ENCODE measurements at places on chromosomes 3 and 15. TPM values are rescaled to one million over a fixed set of nuclear protein-coding genes. Genes with fewer than 3 reads are reported as not detected.

Gene FETUB
- total RNA-seq = 1.2 TPM

Gene PLA2G4E
- total RNA-seq = 0.72 TPM

Gene STRIT1
- total RNA-seq = not detected

Gene DLL4
- 3.6 TPM for total RNA-seq

Gene APOD
- total RNA-seq = not detected

Gene CLEC3B
- total RNA-seq = 18.3 TPM

Gene PAQR5
- total RNA-seq = 0.96 TPM

Gene TMEM42
- 24.8 TPM for total RNA-seq

Gene EPB42
- 7.0 TPM for total RNA-seq

Gene CCNL1
- 505 TPM for total RNA-seq

Gene FOXB1
- total RNA-seq = 1.2 TPM

- no peak for DNase-seq
Measured at GRCh38 chr15:73394782-73395181, 26.0 kb upstream of the HCN4 start.

GRCh38 chr3:125316949-125317348 lies 58.2 kb downstream of the ZNF148 start:
- DNase-seq = no peak

- peak; percentile 8 for DNase-seq
Measured at GRCh38 chr15:59918994-59919951, 84.8 kb upstream of the FOXB1 start.

GRCh38 chr3:157369727-157370421 lies 66.8 kb upstream of the PTX3 start:
- no peak for DNase-seq

DNA sequence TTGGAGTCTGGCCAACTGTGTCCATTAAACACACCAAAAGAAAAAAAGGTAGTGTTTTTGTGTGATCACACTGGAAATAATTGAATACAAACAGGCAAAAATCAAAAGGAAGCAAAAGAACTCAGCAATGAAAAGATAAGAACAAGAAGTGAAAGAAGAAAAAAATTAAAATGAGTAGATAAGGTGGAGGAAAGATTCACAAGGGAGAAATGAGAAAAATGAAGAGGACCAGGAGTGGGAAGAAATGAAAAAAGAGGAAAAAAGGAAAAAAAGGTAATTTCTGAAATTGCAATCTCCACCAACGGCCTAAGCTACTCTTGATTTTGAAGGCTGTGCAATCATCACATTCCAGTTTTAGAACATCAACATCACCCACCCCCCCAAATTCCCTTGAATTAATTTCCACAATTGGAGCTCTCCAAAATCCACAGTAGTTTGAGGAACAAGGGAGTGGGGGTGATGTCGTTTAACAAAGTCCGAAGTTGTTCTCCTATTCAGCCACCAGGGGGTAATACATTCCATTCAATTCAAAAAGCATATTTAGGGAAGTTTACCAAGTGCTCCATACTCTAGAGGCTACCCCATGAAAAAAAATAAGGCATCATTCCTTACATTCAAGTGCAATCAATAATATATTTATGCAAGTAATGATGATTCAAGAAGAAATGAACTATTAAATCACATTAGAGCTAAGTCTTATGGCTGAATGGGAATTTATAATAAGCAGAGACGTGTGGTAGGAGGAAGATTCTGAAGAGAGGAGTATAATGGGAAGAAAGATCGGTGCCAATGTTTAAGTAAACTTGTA lies 37.4 kb downstream of the ZNF860 start:
- peak; percentile 65 for DNase-seq

- no peak for DNase-seq
Measured at GRCh38 chr3:6249679-6250078, 611.2 kb upstream of the GRM7 start.

DNA sequence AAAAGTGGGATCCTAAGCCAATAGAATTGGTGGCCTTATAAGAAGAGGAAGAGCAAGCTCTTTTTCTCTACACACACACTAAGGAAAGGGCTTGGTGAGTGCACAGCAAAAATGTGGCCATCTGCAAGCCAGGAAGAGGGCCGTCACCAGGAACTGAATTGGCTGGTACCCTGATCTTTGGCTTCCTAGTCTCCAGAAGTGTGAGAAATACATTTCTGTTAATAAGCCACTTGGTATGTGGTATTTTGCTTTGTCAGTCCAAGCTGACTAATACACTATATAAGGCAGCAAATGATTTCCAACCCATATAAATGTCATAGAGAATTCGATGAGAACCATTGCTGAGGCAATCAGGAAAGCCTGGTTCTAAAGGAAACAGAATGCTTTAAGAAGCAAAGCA lies 816.3 kb upstream of the SEMA6D start:
- no peak for DNase-seq

- DNase-seq = no peak
Measured at GRCh38 chr15:43106486-43106829, 620 bp upstream of the UBR1 start.

- no peak for DNase-seq
Measured at GRCh38 chr3:14370720-14371572, 31.5 kb upstream of the SLC6A6 start.

- no peak for DNase-seq
Measured at GRCh38 chr15:41921639-41922038, 27.8 kb upstream of the SPTBN5 start.

DNA sequence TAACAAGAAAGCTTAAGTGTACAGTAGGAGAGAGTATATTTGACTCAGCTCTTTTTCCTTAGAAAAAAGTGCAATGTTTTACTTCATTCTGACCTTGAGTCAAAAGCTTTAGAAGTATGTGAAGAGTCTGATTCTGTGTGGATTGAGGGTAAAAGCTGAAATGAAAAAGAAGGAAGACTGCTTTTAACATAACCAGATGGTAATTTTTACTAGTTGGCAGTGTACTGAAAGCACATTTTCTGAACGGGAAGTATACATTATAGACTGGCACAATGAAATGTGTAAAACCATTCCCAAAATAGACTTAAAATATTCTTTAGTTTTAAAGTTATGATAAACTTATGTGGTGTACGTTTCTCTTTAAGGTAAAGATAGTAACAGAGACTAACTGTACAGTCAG lies 197.8 kb upstream of the ZNF717 start:
- no peak for DNase-seq

DNA sequence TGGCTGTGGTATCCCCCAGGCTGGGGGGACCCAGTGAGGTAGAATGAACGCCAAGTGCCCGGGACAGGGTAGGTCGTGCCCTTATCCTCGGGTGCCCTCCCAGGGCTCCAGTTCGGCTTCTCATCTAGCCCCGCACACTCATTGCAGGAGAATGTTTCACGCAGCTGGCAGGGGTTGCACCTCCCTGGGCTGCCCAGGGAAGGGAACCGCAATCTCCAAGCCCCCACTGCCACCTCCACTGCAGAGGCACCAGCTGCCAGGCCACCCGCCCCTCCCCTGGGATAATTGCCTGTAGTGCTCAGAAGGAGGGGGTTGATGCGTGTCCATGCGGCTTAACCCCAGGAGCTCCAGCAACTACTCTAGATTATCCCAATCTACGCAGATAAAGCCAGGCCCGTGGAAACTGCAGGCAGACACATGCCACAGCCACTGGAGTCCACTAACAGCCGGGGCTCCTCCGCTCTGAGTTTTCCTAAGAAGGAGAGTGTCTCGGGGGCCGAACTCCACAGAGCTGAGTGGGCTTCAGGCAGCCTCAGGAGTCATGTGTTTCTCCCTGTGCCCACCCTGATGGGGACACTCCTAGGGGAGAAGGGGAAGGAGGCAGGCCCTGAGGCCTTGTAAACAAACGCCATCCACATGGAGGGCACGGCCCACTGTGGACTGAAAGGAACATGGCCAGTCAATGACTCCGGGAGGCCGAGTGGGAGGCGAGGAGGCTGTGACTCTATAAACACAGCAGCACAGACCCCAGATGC lies 137.2 kb upstream of the IQSEC1 start:
- DNase-seq = no peak

DNA sequence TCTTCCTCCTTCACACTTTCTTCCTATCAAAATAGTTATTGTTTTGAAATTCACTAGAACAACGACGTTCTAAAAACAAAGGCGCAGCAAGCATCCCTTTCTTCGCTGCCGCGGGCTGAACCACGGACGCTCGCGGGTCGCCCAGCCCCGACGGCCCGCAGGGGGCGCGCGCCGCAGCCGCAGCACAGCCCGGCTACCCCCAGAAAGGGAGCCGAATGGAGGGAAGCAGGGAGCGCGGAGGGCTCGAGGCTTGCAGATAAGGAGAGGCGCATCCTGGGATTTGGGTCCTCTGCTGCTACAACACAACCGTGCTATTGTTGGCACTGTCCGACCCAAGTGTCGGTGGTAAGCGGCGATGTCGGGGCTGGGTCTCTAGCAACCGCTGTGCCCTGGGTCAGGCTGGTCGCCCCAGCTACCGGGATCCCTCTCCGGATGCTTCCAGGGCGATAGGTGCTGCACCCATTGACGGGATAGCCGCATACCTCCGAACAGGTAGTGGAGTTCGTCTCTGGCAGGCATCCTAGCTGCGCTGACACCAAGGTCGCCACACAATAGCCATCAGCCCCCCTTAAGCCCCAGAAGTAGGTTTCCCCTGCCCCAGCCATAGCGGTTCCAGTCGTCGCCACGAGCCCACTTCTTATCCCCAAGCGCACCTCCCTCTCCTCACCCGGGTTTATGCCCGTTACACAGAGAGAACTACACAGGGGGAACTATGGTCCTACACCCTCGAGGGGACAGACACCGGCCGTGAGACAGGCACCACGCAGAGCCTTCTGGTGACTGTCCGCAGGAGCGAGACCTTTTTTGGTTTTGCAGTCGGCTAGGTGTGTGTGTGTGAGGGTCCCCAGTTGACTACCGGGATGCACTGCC lies 6.0 kb downstream of the ONECUT1 start:
- DNase-seq = no peak

- DNase-seq = no peak
Measured at GRCh38 chr15:41801185-41801584, 26.7 kb upstream of the JMJD7 start.

- peak; percentile 28 for DNase-seq
Measured at GRCh38 chr3:60384341-60384740, 866.9 kb downstream of the FHIT start.

GRCh38 chr15:31279221-31280045 lies 47.2 kb upstream of the KLF13 start:
- DNase-seq = no peak

DNA sequence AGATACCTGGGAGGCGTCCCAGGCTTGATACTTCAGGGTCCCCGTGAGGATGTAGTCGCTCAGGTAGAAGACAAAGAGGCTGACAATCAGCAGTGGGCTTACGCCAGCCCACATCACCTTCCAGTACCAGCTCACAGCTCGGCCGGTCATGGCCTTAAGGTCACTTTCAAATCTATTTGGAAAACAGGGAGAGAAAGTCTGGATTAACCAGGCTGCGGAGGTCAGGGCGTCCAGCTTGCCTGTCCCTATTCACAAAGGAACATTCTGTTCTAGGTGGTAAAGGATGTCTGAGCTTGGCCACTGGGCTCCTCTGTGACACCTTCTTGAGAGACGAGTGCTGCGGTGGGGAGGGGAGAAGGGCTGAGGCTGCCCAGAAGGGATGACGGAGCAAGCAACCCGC lies 36.5 kb downstream of the SLC6A20 start:
- DNase-seq = no peak

DNA sequence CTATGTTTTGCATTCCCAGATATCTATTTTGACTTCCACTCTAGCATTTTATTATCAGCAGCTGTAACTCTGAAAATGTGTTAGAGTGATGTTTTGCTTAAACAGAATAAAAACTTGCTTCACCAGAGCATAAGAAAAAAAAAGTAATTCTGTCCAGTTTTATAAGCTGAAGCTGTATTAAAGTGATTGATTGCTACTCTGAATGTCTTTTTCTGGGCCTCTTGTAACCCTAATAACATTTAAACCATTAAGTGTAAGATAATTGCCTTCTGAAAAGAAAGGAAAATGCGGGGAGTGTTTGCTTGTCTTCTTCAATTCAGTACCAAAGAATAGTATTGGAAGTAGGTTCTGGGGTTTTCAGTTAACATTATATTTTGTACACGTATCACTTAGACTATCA lies 57.9 kb upstream of the UBE2E1 start:
- DNase-seq = peak; percentile 17

DNA sequence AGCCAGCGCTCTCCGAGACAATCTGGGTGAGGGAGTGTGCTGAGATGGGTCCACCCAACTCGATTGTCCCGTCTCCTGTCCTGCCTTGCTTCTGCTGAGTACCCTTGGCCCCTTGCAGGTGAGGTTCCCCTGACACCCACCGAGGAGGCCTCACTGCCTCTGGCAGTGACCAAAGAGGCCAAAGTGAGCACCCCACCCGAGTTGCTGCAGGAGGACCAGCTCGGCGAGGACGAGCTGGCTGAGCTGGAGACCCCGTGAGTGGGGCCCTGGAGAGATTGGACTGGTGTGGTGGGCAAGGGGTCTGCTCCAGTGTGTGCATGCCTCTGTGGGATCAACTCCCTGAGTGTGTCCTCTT lies 23.6 kb downstream of the NBEAL2 start:
- no peak for DNase-seq

- peak; percentile 51 for DNase-seq
Measured at GRCh38 chr3:123559040-123559861, 25.6 kb downstream of the HACD2 start.

- no peak for DNase-seq
Measured at GRCh38 chr3:15929944-15930571, 132.3 kb upstream of the ANKRD28 start.

DNA sequence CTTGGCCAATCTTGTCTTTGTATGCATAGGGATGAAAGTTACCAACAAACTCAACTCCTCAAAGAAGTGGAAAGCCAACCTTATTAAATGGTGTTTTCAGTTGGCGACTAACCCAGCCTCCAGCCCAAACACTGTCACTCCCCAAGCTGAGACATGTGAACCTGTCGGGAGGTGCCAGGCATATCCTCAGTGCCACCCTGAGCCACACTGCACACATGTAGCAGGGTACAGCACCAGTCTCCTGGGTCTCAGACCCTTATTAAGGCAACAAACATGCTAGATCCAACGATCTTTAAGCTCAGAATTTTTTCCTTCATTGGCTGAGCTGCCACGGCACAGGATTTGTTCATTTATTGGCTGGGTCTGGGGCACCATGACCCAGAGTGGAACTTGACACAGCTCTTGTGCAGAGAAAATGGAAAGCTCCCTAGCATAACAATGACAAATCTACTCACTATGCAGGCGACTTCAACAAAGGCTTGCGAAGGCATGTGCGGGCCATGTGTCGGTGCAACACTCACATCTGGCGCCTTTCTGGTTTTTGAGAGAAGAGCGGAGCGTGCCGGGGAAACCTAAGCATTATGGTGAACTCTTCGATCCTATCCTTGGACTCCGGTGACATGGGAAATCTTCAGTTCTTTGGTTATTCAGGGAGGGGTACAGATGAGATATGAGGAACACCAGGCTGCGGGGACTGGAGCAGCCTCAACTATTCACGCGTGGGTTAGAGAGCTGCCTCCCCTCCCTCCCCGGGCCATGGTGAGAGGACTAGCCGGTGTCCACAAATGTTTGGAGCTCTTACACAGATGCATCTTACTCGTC lies 190.1 kb downstream of the FAM43A start:
- DNase-seq = no peak

All from umbilical cord (tissue), 2 donors.